ENCODE measurements at places on chromosomes 7 and 10. TPM values are rescaled to one million over a fixed set of nuclear protein-coding genes. Genes with fewer than 3 reads are reported as not detected.

- no peak for DNase-seq
These were observed 407.6 kb downstream of the AUTS2 start for GRCh38 chr7:70005891-70006260.

DNA sequence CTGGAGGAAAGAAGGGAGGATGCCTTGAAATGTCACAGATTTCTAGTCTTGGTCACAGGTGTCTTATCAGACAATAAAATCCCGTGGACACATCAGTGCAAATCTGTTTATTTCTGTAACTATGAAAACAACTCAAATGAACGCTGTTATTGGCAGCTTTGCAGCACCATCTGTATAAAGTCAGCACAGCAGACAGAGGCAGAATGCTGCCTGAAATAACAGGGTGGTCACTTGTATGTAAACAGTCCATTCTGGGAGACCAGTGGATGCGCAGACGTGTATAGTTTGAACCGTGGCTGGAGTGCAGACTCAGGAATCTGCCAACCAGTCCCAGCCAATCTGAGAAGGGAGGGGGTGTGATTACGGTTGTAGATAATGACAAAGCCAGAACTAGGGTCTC, 54.8 kb downstream of the SEC23IP start:
- no peak for DNase-seq

DNA sequence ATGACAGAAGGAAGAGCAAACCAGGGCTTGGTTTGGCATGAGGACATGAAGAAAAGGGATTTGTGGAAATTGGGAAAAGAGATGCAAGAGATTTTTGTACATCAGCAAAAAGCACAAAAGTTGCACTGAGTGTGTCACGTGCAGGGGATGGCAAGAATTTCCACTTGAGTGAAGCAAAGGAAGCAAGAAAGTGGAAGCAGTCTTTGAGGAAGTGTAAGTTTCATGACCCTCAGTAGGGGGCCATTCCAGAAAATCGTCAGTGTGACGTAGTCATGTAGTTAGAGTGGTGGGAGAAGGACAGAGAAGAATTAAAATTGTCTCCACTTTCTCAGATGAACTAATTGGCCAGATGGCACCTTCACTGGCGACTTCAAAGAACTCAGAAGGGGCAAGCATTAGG, 123.3 kb upstream of the FZD1 start:
- DNase-seq: no peak

PNLIPRP2 gene
- not detected for total RNA-seq

DNA sequence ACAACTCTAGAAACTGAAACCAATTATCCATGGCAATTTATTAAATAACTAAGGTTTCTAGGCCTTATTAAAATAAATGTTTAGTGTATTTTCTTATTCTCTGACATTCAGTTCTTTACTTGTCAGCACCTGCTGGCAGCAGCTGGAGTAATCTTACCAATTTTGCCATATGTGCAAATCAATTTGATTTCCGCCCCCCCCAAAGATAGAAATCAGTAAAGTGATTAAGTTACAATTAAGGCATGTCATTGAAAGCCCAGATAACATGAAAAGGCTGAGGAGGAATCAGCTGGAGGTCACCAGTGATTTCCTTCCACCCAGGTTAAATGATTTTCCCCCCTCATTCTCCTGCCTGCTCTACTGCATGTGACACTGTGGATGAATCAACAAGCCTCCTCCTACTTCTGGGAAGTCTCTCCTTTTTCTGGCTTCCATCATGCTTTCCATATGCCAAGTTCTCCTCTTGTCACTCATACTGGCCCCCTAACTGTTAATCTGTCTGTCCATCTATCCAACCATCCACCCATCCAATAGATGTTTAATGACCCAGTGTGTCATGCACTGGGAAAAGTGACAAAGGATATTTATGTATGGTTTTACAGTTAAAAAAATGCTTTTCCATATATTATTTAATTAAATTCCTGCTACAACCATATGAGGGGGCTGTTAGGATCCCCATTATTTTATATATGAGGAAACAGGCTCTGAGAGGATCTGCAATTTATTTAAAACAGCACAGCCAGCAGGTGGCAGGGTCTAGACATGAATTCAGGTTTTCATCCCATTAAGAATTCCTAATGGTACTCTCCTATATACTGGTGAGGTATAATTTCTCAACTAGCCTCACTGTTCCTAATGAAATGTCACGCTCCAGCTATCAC, 116.5 kb downstream of the ATXN7L1 start:
- peak; percentile 76 for DNase-seq
